ENCODE measurements at places on chromosomes 12 and 14. TPM values are rescaled to one million over a fixed set of nuclear protein-coding genes. Genes with fewer than 3 reads are reported as not detected.
A peak's percentile ranks its signal among the peaks of the same experiment; 100 is the strongest.

DNA sequence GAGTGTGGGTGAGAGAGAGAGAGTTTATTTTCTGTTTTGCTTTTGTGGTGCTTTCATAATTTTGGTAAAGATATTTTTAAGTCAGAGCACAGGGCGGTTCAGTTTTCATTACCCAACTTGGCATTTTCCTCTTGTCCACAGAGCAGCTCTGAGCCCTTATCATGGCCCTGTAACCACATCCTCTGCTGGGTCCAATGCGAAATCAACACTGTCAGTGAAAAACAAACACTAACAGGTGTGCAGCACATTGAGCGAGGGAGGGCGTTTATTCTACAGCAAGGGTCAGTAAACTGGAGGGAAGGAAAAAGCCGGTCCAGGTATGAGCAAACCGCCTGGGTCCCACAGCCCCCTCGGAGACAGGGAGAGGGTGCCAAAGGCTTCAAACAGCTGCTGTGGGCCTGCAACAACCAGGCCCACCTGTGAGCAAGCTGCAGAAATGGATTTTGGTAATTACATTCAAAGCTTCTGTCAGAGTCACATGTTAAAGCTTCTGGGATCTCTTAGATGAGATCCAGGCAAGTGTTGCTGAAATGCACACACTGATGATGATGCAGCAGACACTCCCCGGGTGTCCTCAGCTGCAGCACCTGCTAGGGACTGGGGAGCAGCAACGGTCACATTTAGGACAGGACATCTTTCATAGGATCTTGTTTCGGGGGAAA is 132.7 kb upstream of the DYRK2 start:
- DNase-seq, result no peak

- DNase-seq, result no peak
Observed at GRCh38 chr14:33413381-33413780, 474.7 kb downstream of the NPAS3 start.

GRCh38 chr14:90678420-90678819 is 137.8 kb downstream of the TTC7B start:
- no peak for DNase-seq

Gene NUAK1
- 38.2 TPM for total RNA-seq

Gene EPYC
- not detected for total RNA-seq

- DNase-seq, result peak; percentile 71
Observed at GRCh38 chr12:93109551-93110203, 180.6 kb upstream of the EEA1 start.

GRCh38 chr14:77848031-77848430 is 48.1 kb downstream of the ADCK1 start:
- DNase-seq, result peak; percentile 31

- DNase-seq, result no peak
Observed at GRCh38 chr12:31536672-31537071, 54.3 kb downstream of the DENND5B start.

Gene HOXC6
- total RNA-seq, result 1.8 TPM

All from kidney epithelial cell (primary cell).